ENCODE measurements at places on chromosomes 2 and 18.

DNA sequence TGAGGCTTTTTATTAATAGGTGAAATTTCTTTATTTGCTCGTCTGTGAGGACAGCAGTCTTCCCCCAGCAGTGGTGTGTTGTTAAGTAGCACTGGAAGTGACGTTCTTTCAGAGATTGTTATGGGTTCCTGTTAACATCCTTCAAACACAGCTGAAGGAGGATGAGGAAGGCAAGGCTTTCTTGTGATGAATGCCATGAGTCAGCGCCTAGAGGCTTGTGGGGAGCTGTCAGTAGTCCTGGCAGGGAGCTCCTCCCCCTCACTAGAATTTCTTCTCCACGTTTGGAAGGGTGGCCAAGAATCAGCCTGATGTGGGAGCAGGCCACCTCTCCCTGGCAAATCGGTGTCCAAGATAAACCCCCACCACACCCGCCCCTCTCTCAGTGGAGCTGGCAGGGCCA, 113.2 kb downstream of the ARHGEF4 start:
- no peak for DNase-seq

DNA sequence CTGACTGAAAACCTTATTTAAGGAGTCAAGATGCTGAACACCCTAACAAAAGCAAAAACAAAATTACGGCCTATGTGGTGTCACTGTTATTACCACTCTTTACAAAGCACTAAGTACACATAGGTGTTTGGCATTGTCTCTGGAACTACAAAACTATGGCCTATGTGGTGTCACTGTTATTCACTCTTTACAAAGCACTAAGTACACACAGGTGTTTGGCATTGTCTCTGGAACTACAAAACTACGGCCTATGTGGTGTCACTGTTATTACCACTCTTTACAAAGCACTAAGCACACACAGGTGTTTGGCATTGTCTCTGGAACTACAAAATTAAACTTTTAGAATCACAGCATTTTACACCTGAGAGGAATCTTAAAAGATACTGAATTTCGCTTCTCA, 47.4 kb downstream of the SLC35F5 start:
- no peak for DNase-seq

DNA sequence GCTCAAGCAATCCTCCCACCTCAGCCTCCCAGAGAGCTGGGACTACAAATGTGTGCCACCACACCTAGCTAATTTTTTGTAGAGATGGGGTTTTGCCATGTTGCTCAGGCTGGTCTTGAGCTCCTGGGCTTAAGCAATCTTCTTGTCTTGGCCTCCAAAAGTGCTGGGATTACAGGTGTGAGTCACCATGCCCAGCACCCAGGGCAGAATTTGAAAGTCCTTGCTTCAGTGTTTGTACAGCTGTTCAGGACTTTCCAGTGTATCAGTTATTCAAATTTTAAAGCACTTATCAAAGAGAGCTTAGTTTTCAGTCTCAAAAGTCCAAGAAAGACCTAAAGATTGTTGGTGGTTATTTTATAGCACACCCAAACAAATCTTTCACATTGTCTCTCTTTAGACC, 43.6 kb upstream of the VPS54 start:
- DNase-seq: no peak

GRCh38 chr2:8626572-8626971, 55.3 kb upstream of the ID2 start:
- DNase-seq: no peak

- no peak for DNase-seq
Measured at GRCh38 chr2:36404318-36404717, 48.7 kb downstream of the CRIM1 start.

DNA sequence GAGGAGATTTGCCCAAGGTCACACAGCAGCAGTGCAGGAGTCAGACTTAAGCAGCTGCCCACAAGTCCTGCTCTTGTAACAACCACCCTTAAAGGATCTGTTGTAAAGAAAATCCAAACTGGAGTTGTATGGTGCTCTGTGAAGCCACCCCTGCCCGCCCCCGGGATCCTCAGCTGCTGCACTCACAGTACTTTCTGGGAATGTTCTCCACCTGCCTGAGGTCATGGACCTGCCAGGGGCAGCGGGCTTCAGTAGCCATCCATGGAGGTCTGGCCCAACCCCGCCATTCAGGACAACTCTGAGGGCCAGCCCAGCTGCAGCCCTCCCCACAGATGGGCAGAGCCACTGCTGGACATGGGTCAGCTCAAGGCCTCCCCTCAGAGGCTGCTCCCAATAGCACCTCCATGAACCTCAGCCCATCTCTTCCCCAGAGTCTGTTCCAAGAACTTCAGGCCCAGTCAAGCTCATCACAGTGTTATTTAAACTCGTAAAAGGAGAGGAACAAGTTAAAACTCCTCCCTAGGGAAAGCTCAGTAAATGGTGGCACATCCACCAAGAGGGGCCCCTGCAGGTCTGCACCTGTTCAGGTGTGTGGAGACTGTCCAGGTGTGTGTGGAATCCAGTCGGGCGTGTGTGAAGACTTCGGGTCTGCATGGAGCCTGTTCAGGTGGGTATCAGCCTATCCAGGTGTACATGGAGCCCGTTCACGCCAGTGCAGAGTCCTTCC, 39.4 kb upstream of the GPC1 start:
- no peak for DNase-seq

GRCh38 chr18:38688416-38688815, 1122.8 kb upstream of the CELF4 start:
- no peak for DNase-seq

DNA sequence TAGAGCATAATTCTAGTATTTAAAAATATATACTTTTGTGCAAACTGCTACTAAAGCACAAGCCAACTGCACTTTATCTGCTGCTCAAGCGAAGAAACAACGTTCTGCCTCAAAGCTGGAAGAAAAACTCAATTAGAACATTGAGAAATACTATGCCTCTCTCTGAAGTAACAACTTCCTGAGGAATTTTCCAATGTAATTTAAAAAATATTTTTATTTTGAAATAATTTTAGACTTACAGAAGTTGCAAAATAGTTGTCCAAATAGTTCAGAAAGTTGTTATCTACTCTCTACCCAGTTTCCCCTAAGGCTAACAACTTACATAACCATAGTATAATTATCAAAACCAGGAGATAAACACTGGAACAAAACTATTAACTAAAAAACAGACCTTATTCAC, 12.3 kb upstream of the POLI start:
- no peak for DNase-seq

GRCh38 chr2:238103465-238104225, 3.5 kb downstream of the ESPNL start:
- DNase-seq: no peak

DNA sequence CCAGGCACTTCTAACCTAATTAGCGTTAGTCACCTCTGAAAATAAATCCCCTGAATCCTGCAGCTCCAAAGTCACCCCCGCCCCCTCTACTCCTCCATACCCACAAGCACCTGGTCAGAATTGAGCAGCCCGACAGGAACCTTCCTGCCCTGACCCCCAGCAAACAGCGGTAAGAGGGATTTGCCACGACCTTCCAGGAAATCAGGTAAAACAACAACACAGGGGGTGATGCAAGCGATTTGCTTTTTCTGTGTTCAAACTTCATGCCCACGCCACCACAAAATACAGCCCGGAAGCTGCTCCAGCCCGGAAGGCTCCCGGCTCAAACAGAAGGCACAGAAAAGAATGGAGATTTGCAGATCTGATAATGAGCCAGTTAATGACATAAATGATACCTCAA, 367.1 kb downstream of the GPD2 start:
- no peak for DNase-seq

GRCh38 chr2:38323623-38324022, 53.5 kb downstream of the ATL2 start:
- no peak for DNase-seq

DNA sequence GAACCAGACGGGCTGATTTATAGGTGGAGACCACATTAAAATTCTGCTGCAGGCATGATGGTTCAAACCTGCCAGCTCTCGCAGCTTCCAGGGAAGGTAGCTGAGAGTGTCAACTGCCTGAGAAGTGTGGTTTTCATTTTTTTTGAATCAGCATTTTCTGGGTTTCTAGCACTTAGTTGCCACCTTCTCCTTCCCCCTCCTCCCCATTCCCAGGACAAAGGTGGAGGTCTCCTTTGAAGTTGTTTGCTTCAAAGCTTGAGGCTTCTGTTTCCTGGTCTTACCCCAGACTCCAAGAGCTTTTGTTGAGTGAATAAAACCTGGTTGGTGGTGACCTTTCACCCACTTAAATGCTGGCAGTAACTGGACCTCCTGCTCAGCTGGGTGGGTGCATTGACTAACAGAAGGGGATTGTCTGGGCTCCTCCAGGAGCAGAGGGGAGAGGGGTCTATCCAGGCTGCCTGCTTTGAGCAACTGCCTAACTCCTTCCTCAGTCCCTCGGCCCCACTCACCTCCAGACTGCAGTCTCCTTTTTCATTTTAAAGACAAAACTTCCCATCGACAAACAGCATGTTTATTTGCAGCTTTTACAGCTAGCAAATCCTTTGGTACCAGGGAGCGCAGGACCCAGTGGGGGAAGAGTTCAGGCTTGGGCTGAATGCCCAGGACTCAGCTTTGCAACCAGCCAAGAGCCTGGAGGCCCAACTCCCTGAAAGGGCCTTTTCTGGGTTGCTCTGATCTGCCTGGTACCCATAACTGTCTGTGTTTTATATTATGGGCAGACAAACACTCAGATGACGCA, 3.5 kb downstream of the RHOB start:
- DNase-seq: no peak

DNA sequence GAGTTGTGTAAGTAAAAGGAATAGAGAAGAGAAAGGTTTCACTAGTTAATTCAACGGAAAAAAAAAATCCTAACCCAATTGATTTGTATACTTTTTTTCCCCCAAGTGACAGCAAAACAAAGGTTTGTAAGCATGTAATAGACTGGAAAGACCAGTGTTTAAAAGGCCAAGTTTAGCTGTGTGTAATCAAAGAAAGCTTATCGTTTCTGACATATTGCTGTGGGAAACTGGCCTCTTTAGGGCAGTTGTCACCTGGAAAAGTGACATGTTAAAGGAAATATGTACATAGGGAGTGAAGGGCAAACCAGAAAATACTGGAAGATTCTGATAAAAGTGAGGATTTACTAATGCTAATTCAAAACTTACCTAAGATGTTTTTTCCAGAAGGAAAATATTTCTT, 45.9 kb upstream of the EPHA4 start:
- DNase-seq: no peak

DNA sequence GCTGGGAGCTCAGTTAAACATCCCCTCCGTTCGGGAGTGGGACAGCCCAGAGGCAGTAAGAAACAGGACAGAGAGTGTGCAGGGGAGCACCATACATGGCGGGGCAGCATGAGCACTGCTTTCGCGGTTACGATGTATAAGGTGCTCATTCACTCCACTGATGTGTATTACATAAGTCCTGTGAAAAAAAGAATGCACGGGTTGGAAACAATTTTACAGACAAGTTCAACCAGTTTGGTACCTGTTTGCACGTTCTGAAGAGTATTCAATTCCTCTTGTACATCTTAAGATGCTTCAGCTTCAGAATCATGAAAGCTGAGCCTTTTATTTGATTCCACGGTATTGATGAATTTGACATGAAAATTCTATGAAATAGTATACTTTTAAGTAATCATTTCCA, 97.8 kb upstream of the NETO1 start:
- no peak for DNase-seq

DNA sequence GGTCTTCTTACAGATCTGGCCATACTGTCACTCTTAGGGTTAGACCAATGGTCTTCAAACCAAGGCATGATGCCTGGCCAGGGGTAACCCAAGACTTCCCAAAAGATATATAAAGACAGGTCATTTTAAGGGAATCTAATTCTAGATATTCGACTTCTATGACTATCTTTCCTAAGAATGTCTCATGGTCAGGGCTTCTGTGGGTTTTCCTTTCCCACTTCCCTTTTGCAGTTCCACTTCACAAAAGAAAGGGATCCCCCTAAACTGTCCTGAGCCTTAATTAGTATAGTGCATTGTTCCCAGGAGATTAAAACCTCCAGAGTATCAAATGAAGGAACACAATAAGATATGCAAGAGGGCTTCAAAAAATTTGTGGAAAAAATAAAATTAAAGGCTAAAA, 223.6 kb upstream of the SIX2 start:
- no peak for DNase-seq

- no peak for DNase-seq
Measured at GRCh38 chr2:158917121-158917520, 51.3 kb upstream of the TANC1 start.

- no peak for DNase-seq
Measured at GRCh38 chr2:27145682-27146081, 3.1 kb upstream of the TCF23 start.

- no peak for DNase-seq
Measured at GRCh38 chr2:104521247-104521646, 332.7 kb upstream of the POU3F3 start.

GRCh38 chr2:147156970-147157369, 687.9 kb upstream of the ACVR2A start:
- DNase-seq: no peak

DNA sequence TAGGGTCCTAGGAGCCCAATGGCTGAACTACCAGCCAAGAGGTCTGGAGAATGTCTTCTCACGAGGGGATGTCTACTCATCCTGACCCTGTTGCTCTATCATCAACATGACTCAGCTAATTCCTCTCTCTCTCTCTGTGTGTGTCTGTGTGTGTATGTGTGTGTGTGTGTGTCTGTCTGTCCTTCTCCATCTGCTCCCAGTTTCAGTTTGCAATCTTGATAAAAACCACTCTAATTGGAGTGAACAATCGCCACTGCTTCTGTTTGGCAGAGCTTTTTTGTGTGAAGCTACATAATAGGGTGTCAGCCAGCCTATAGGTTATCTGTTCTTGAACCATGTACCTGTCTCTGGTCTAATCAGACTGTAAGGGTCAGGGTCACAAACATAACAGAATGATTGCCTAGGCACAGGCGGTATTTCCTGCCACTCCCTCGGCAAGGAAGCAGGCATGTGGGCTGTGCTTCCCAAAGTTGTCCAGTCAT, 219.8 kb downstream of the SH3BP4 start:
- DNase-seq: no peak

GRCh38 chr2:161122772-161123530, 37.3 kb upstream of the TANK start:
- DNase-seq: peak; percentile 42

- DNase-seq: no peak
Measured at GRCh38 chr2:128661311-128661710, 342.6 kb upstream of the HS6ST1 start.

DNA sequence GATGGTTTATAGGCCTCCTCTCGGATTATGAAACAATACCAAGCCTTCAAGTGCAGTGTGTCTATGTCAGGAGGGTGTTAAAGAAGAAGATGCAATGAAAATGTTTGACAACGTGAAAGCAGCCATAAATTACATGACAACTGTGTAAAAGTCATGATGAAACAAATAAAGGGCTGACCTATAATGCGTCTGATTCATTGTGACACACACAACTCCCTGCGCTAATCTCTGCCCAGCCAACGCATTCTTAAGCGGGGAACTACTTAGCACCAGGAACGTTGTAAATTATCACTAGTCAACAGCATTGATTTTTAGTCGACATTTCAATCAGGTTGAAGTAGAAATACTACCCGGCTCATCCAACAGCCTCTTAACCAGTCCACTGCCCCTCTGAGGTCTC, 26.8 kb downstream of the BCL11A start:
- DNase-seq: no peak

GRCh38 chr2:71613953-71614925, 160.9 kb downstream of the DYSF start:
- no peak for DNase-seq

- no peak for DNase-seq
Measured at GRCh38 chr2:2516386-2516785, 185.3 kb upstream of the MYT1L start.
